ENCODE measurements at places on chromosomes 11 and 22.

DNA sequence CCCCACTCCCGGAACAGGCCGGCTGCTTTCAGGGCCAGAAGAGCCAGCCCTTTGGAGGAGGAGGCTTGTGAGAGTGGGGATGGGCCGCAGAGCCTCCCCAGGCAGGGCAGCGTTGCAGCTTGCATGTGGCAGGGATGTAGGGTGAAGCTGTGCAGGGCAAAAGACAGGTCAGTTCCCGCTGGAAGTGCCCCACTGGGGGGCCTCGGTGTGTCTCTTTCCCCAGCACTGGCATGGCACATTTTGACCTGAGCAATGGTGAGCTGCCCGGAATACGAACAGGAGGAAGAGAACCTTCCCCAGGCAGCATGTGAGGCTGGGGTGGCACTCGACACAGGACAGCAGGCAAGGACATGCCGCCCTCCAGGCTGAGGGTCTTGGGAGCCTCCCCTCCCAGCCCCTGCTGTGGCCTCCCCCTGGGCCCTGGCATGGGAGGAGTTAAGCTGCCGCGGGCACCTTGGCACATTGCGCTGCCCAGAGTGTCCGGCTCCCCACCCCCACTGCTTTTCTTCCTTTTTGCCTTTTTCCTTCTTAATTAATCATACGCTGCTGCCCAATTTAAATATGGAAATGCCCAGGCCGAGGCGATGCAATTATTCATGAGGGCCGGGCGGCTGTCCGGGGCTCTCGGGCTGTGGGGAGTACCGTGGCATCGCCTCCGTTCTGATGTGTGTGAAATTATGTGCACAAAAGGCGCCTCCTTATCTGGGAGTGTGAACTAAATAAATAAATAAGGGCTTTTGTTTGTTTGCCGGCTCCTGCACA is 76.0 kb upstream of the WNT7B start:
- peak; percentile 21 for DNase-seq

DNA sequence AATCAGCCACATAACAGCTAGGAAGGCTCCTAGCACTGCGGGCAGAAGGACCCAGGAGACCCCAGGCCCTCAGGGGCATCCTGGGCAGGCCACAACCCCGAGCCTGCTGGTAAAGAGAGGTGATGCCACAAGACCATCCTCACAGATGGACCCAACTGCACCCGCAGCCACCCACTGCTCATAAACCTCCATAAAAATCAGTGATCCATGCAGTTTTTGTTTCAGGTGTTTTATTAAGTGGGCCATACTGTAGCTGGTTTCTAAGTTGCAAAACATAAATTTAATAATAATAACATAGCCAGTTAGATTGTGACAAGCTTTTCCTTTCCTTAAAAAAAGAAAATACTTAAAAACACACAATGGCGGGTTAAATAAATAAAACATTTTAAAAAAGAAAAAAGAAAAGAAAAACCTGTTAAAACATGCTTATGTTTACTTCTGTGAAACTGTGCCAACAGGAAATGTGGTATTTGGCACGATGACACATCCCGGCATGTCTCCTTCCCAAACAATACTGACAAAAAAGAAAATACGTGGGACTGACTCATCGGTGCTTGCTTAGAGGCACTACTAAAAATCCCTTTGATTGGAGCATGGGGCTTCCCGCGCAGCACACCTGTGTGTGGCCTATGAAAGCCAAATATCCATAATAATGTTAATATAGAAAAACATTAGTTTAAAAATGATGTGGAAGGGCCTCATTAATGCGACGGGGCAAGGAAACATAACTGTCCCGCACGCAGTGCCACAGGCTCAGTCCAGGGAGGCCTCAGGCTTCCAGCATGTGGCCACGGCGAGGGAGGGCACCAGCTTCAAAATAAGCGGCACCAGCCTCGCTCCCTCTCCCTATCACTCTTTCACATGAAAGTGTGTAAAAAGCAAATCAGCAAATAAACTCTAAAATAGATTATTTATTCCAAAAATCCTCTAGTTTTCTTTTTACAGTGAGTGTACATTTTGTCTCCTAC is 47.5 kb upstream of the SCUBE2 start:
- peak; percentile 17 for DNase-seq

DNA sequence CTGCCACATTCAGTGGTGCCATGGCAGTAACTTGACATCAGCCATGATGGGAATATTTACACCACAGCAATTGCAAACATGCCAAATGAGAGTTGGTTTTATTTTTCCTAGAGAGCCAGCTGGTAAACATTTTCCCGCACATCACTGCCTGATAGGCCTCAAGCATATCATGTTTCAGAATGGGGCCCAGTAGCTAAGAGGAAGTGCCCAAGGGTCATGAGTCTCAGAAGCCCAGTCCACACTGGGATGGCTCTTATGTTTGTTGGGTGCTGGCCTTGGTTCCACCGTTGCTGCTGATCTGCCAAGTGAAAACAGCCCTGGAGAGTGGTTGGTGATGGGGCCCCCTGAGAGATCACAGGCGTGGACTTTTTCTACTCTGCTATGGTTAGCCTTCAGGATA is 64.3 kb upstream of the NAV2 start:
- DNase-seq, result no peak

- DNase-seq, result no peak
These were observed 629 bp downstream of the ATP5MG start for GRCh38 chr11:118401880-118402590.

DNA sequence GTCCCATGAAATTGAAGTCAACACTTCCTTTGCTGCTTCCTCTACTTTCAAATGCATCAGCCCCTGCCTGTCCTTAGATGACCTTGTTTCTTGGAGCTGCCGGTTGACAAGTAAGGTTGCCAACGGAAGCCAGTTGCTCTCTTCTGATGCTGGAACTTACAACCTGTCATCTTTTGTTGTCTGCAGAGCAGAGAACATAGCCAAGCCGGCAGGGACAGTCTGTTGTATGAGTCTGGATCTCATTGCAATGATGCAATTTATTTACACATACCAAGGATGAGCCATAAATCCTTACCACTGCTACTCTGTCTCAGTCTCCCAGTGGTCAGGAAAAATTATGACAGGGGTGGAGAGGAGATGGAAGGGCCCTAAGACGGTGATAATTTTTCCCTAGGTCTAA is 151.4 kb downstream of the BLID start:
- DNase-seq, result no peak

GRCh38 chr11:18191376-18191775 is 18.7 kb downstream of the MRGPRX4 start:
- no peak for DNase-seq

DNA sequence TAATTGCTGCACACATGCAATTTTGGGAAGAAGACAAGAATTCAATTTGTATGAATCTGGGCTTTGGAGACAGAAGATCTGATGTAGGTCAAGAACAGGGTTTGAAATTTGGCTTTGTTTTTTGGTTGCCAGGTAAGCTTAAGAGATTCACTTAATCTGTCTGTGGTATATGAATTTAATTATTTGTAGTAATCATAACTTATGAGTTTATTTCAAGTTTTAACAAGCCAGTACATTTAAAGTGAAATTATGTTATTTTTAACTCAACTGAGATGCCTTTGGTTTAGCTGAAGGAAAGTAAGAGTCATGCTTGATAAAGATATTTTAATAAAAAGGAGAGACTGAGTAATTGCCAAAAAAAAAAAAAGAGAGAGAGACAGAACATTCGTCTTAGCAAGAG is 384.1 kb downstream of the LUZP2 start:
- no peak for DNase-seq

DNA sequence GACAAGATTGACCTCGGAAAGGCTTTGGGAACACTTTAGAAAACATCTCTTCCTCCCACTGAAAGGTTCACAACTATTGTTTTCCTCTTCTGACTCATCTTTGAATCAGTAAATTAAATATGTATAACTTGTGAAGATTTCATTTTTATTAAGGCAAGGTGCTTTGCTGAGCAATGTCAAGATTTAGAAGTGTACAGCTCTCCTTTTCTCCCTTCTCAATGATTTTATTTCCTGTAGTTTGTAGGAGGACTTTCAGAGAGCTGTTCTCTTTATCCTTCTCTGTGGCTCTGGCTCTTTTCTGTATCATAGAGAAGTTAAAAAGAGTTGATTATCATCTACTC is 594.2 kb downstream of the METTL15 start:
- DNase-seq, result no peak

- DNase-seq, result no peak
These were observed 234.5 kb downstream of the CEP164 start for GRCh38 chr11:117562136-117562535.

- no peak for DNase-seq
These were observed 149.8 kb downstream of the TTC17 start for GRCh38 chr11:43508511-43508918.

DNA sequence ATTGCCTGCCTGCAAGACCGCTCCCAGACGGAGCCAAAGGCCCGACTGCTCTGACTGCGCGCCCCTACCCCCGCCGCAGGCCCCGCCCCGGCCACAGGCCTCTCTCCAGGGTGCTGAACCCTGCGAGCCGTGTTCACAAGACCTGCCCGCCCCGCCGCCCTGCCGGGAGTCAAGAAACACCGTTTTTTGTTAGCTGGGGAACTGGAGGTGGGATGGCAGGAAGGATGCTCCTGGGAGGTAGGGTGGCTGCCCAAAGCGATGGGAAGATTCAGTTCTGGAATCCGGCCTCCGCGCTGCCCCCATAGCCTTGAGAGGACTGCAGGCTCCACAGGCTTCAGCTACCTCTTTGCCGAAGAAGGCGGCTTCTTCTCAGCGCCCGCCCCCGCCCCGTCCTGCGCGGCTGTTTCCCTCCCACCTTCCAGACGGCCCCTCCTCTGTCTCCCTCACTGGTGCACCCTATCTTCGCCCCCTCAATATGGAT is 2.7 kb upstream of the PDE2A start:
- DNase-seq, result peak; percentile 78

GRCh38 chr22:24190159-24190540 is 8.9 kb downstream of the SUSD2 start:
- DNase-seq, result no peak

- DNase-seq, result peak; percentile 34
These were observed 36.9 kb upstream of the CLPB start for GRCh38 chr11:72471005-72471898.

GRCh38 chr11:35064114-35064800 is 74.7 kb upstream of the CD44 start:
- no peak for DNase-seq

DNA sequence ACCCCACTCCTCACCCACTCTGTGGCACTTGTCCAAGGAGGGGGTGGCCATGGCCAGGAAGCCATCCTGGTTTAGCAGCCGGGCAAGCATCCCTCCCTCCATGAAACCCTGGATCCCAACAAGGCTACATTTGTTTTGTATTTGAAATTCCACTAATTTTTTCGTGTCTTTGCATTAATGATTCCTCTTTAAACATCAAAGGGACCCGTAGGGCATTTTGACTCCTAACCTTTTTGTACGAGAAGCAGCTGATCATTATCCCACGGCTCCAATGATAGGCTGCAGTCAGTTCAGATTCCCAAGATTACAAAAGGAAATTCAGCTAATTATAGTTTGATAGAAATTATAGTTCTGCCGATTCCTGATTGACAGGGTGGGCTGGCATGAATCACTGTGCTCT is 10.7 kb downstream of the MYEOV start:
- DNase-seq, result no peak

- DNase-seq, result no peak
These were observed 8.9 kb downstream of the TTC17 start for GRCh38 chr11:43367382-43368178.

- DNase-seq, result no peak
These were observed 27.2 kb downstream of the OR2AT4 start for GRCh38 chr11:75069473-75069872.

- DNase-seq, result no peak
These were observed 68.1 kb downstream of the PPP6R3 start for GRCh38 chr11:68528630-68529029.

GRCh38 chr11:4560467-4560866 is 15.5 kb downstream of the OR52M1 start:
- no peak for DNase-seq

- DNase-seq, result no peak
These were observed 17.6 kb upstream of the TTC17 start for GRCh38 chr11:43341159-43341558.

- DNase-seq, result no peak
These were observed 16.2 kb upstream of the ARHGAP20 start for GRCh38 chr11:110728476-110728875.

- no peak for DNase-seq
These were observed 190.2 kb downstream of the SHANK2 start for GRCh38 chr11:71062199-71062598.

DNA sequence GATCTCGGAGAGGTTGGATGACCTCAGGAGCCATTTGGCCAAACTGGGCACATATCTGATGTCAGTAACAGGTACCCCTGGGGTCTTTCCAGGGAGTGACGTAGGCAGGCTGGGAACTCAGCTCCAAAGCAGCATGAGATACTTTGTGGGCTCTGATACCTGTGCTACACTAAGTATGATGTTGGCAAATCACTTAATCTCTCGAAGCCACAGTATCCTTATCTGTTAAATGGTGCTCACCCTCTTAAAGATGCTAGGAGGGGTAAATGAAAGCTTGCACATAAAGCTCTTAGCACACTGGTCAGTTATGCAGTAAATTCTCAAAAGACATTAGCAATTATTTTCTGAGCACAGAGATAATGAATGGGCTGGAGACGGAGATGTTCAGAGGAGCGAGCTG is 17.1 kb upstream of the DGKZ start:
- no peak for DNase-seq

DNA sequence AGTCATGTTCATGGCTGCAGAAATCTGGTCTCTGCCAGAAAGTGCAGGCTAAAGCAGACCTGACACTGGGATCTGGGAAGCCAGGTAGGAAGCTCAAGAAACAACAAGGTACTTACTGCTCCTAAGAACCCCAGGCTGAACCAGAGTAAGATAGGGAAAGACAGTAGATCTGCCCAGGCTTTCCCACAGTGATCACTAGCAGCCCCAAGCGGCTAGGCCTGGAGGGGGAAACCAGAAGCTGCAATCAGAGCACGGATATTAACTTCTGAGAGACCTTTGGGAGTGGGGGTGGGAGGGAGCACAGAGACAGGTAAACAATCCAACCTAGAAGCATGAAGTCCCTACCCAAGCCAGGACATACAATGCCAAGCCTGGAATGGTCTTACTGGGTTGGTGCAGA is 135.2 kb upstream of the C11orf58 start:
- DNase-seq, result no peak

DNA sequence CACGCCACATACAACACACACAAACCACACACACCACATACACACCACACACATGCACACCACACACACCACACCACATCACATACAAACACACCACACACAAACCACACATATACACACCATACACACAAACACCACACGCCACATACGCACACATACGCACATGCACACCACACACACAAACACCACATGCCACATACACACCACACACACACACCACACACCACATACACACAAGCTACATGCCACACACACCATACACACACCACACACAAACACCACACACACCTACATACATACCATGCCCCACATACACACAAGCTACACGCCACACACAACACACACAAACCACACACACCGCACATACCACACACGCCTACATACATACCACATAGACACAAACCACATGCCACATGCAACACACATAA is 15.7 kb upstream of the TH start:
- DNase-seq, result no peak

- DNase-seq, result peak; percentile 77
These were observed at the start of gene CTSF for GRCh38 chr11:66568124-66568916. CTSF (minus strand) TSS chr11:66568606; CDS start chr11:66568486, 120 bp downstream.

- DNase-seq, result no peak
These were observed 1.1 kb downstream of the SLC6A5 start for GRCh38 chr11:20600551-20600950.

Data from stimulated activated CD4-positive, alpha-beta T cell treated with anti-CD3 and anti-CD28 coated beads, Interleukin-4, amount 100 ng/mL, for 1 hour (primary cell).